ENCODE measurements at places on chromosomes 2 and 18. TPM values are rescaled to one million over a fixed set of nuclear protein-coding genes. Genes with fewer than 3 reads are reported as not detected.

COL3A1 gene
- not detected for total RNA-seq

HOXD13 gene
- not detected for total RNA-seq

- no peak overlapping the region for H3K27ac ChIP-seq
- H3K4me3 ChIP-seq, result no peak overlapping the region
Measured at GRCh38 chr2:184551626-184552025, 46.7 kb upstream of the ZNF804A start.

GRCh38 chr18:46322411-46322891 lies 218.3 kb downstream of the HAUS1 start:
- no peaks in the 10 kb centered on the region for H3K27me3 ChIP-seq
- no peaks in the 10 kb centered on the region for H3K36me3 ChIP-seq
- H3K4me3 ChIP-seq, result no peak overlapping the region
- no peaks in the 10 kb centered on the region for H3K4me1 ChIP-seq
- no peak for DNase-seq

DNA sequence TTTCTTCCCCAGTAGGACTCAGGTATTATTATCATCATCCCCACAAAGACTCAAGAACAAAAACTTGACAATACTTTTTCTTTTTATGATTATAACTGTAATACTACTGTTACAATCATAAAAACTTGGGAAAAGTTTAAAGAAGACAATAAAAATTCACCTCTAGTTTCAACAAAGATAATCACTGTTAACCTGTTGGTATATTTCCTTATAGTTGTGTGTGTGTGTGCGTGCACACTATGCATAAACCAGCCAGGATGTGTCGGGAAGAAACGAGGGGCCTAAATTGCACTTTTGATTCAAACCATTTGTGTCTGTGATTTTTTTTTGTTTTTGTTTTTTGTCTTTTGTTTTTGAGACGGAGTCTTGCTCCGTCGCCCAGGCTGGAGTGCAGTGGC lies 233.0 kb downstream of the TPGS2 start:
- no peak overlapping the region for H3K4me3 ChIP-seq
- no peak for DNase-seq
- H3K27ac ChIP-seq, result no peak overlapping the region
- H3K27me3 ChIP-seq, result no peaks in the 10 kb centered on the region
- no peaks in the 10 kb centered on the region for H3K4me1 ChIP-seq
